Panc1 (cell line): ENCODE measurements at places on chromosomes 12 and 14.

GRCh38 chr12:64696080-64696741, 63.0 kb downstream of the GNS start:
- DNase-seq, result no peak

GRCh38 chr12:51897181-51897580, 9.3 kb downstream of the ANKRD33 start:
- DNase-seq, result no peak

DNA sequence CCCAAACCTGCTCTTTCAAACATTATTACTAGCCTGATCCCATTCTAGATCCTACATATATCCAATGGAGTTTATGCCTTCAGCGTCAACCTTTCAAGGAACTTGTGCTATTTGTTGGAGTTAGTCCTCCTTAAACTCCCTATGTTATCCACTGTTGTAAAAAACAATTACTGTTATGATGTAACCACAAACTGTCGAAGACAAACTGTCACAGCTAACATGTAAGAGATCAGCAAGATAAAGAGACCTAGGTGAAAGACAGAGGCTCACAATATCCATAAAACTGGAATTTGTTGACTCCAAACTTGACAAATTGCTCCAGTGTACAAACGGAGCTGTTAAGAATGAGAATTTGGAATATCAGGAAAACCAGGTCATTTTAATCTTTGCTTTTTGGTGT, 70.7 kb downstream of the CDK17 start:
- DNase-seq, result no peak

GRCh38 chr14:96285667-96286066, 29.7 kb downstream of the BDKRB1 start:
- DNase-seq, result no peak

DNA sequence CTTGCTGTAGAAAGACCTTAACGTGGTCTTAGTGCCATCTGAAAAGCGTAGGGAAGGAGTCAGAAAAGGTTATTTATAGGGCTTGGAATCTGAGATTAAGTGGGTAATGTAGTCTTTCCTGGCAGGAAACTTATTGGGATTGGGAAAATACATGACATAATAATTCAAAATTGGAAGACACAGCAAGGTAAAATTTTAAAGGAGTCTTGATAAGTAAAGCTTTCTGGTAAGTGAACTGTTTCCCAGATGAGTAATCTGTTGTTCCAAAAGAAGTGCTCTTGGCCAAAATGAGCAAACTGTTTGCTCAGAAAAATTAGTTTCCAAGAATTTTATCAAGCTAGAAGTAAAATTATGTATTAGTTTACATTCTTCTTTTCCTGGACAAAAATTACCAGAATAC, 149.3 kb upstream of the TMTC2 start:
- DNase-seq, result no peak

GRCh38 chr12:121536054-121536898, 44.5 kb downstream of the KDM2B start:
- no peak for DNase-seq

DNA sequence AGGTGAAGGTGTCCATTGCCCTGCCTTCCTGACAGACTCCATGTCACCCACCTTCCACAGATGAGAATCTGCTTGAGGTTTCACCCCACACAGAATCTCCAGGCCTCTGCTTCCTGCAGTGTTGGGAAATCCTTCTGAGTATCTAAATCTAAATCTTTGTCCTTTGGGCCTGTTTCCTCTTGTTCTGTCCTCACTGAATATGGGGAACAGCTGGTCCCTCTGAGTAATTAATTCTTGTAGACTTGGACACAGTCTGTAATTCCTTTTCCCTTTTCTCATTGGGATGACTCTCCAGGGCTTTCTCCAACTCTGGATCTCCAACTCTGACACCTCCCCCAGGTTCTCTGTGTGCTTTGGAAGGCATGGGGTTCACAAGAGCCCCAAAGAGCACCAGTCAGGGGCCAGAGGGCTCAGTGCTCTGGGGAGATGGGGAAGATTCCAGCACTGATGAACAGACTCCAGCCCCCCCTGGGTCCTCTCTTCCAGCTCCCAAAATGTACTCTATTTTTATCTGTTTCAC, 2.3 kb upstream of the ACVRL1 start:
- no peak for DNase-seq

- no peak for DNase-seq
Measured at GRCh38 chr12:26994109-26994508, 20.1 kb downstream of the TM7SF3 start.

- no peak for DNase-seq
Measured at GRCh38 chr12:129870796-129871195, 33.0 kb downstream of the TMEM132D start.
